ENCODE measurements at places on chromosomes 16 and 17.

DNA sequence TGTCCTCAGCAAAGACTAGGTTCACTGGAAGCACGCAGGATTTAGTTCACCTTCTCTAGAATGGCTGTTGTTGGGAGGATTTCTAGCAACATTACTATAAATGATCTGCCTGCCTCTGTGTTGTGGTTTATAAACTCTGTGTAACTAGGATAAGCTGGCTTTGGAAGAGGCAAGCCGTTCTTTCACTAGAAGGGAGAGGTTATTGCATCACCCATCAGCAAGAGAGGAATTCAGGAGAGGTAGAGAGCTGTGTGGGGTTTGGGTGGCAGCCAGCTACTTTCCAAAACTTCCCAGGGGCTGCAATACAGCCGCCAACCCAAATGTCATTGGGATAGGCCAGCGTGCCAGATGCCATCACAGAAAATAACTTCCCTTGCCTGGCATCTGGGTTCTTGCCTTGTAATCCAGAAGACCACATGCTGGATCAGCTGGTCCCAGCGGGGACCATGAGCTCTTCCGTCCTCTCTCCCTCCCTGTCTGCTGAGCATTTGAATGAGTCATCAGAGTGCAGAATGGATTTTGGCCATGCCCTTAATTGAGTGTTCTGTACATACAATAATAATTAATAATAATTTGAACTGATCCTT, 95.7 kb upstream of the RBFOX1 start:
- DNase-seq = no peak

DNA sequence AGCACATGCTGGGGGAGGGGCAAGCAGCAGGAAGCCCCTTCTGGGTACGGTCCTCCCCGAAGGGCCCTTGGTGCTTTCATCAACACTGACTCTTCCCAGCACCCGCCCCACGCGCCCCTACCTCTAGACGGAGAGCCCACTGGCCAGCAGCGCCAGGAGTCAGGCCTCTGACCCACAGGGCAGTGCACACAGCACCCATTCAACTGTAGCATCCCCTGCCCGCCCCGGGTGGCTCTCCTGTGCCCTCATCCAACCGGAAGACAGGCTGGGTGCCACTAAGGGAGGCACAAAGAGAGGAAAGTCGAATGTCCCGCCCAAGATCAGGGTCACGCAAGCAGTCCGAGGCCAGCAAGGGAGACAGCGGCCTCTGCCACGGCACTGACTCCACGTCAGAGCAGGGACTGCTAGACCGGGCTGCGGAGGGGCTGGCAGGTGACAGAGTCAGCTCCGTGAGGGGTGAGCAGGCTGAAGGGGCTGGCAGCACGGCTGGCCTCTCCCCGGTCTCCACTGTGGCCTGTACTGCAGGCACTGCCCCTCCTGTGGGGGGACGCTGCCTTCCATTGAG, 9.8 kb downstream of the MSRB1 start:
- DNase-seq = no peak

GRCh38 chr17:45722161-45722560, 62.0 kb upstream of the CRHR1 start:
- DNase-seq = no peak

- DNase-seq = no peak
Observed at GRCh38 chr17:74290340-74290739, 16.3 kb downstream of the DNAI2 start.

DNA sequence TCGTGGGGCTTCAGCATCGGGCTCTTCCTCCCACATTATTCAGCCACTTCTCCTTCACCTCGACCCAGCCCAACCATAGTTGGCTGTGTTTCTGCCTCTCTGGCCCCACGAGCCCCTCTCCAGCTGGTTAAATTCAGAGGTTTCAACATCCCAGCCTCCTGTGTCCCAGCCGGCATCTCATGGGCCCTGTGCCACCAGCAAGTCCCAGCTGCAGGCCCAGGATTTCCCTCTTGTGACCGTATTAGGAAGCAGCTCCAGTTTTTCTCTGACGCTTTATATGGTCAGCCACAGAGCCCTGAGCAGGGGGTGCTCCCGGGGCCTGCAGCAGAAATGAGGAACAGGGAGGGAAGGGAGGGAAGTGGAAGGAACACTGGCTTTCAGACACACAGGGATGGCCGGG, 27.4 kb downstream of the MYH11 start:
- no peak for DNase-seq

DNA sequence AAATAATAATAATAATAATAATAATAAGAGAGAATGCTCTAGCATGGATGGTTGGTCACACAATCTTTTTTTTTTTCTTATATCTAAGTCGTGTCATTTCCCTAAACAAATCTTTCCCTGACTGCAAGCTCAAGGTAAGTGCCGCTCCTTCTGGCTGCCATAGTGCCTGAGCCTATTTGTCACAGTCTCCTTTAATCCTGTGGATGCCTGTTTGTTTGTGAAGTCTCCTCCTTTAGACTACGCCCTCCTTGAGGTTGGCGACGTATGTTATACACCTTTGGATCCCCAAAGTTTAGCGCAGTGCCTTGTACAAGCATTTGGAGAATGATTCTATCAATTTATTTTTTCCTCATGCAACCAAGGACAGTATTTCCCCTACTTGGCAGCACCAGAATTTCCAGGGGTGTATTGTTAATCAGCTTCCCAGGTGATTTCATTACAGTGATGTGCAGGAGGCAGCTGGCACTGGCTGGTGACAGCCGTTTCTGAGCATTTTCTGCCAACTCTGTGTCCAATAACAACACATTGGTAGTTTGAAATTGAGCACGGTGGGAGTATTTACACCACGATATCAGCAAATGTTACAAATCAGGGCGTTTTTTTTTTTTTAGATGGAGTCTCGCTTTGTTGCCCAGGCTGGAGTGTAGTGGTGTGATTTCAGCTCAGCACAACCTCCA, 26.6 kb downstream of the TMEM238L start:
- DNase-seq = no peak

GRCh38 chr17:3944485-3945388, 19.5 kb downstream of the ATP2A3 start:
- DNase-seq = no peak

- DNase-seq = no peak
Observed at GRCh38 chr16:86049641-86050040, 150.7 kb downstream of the IRF8 start.

- DNase-seq = peak; percentile 47
Observed at GRCh38 chr16:2467528-2468232, 3.4 kb upstream of the NTN3 start.

DNA sequence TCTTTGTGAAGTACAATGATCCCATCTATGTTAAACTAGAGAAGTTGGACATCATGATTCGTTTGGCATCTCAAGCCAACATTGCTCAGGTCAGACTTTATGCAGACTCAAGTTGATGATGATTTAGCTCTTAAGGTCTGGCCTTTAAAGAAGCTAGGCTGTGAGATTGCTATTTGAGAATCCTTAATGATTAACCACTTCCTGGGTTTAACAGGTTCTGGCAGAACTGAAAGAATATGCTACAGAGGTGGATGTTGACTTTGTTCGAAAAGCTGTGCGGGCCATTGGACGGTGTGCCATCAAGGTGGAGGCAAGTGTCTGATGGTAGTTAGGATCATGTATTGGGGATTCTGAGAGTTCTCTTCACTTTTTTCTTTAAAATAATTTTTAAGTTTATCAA, 40.3 kb downstream of the AP2B1 start:
- no peak for DNase-seq

GRCh38 chr17:77662833-77663232, 295.7 kb upstream of the TNRC6C start:
- DNase-seq = no peak

GRCh38 chr16:25038239-25038954, 23.2 kb upstream of the ARHGAP17 start:
- no peak for DNase-seq

DNA sequence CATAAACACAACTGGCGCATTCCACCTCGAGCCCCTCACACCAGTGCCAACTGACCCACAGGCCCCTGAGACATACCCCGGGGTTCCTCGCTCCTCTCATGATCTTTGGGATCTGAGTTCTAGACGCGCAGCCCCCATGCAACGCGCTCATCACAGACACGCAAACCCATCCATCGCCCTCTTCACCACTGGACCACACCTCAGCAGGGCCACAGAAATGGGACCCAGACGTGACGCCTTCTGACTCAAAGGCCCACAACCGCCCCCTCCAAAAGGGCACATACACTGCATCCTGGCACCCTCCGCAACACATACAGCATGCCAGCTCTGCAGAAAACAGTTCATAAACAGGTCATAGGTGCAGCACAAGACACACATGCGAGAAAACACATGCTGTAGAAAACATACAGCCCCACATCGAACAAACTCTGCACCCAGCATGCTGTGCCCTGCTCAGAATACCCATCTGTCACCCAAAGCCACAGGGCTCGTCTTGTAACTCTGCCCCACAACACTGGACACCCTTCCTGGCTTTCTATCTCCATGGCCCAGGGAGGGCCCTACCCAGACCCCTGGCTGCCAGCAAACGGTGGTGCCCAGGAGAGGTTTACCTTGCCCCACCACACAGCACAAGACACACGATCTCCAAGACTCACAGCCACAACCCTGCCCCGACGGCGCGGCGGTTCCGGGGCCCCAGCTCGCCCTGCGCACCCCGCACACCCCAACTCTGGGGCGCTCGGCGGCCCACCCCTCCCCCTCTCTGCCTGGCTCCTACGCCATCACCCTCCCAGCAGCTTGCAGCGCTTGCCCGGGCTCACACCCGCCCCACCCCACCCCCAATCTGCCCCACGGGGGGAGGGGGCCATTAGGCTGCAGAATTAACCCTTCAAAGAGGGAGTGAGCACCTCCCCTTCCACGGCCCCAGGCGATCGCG, 887 bp downstream of the ZBTB4 start:
- DNase-seq = no peak

- DNase-seq = no peak
Observed at GRCh38 chr17:10156599-10156947, 41.8 kb downstream of the GAS7 start.

DNA sequence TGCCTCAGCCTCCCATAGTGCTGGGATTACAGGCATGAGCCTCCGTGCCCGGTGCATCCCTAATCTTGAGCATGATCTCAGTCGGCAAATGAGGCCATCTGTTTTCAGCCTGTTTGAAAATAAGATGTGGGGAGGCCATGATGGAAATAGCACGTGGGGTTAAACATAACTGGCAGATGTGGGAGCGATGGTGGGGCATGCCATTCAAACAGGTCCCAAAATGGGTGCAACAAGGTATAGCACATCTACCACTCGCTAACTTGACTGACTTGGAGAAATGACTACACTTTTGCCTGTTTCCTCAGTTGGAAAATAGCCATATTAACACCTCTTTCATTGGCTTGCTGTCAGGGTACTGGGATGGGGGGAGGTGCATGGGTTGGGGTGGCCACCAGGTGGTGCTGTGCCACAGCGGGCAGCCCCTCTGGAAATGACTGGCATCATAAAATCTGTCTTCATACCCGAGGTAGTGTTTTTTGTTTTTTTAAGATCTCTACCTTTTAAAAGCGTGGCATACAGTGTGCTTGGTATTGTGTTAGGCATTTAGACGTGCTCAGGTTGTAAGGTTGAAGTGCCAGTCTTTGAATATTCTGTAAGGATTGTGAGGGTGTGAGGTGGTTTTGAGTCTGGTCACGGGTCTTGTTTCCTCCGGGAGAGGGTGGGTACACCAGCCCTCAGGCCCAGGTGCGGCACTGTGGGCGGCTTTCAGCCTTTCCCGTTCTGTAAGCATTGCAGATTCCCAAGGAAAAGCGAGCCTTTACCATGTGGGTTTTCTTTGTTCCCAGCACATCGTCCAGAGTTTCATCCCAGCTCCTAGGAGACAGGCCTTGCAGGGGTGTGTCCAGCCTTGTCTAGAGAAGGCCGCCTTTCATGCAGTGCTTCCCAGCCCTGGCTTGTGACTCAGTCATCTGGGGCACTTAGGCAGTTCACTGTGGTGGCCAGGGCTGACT, 2.9 kb upstream of the TTYH2 start:
- DNase-seq = no peak

GRCh38 chr16:52212841-52213240, 334.1 kb downstream of the TOX3 start:
- no peak for DNase-seq

DNA sequence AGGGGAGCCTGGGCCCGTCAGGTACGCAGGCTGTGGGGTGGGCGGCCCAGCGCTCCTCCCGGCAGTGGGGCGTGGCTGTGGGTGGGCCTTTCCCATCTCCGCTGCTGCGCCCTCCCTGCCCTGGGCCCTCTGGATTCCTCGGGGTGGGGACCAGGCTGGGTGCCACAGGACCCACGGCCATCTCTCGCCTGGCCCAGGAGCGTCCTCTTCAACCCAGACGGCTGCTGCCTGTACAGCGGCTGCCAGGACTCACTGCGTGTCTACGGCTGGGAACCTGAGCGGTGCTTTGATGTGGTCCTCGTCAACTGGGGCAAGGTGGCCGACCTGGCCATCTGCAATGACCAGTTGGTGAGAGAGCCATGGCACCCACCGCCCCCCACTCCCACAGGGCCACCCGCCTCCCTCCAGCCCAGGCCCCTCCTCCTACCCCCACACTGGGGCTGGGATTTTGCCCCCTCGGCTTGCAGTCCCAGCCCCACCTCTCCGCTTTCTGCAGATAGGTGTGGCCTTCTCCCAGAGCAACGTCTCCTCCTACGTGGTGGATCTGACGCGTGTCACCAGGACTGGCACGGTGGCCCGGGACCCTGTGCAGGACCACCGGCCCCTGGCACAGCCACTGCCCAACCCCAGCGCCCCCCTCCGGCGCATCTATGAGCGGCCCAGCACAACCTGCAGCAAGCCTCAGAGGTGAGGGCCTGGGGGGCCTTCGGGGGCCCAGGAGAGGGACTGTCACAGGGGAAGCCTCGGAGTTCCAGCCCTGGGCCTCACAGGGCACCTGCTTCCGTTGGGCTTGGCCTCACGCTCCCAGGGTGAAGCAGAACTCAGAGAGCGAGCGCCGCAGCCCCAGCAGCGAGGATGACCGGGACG, 17.2 kb downstream of the KATNB1 start:
- no peak for DNase-seq

- DNase-seq = no peak
Observed at GRCh38 chr17:19539040-19539399, 5.4 kb downstream of the SLC47A1 start.

DNA sequence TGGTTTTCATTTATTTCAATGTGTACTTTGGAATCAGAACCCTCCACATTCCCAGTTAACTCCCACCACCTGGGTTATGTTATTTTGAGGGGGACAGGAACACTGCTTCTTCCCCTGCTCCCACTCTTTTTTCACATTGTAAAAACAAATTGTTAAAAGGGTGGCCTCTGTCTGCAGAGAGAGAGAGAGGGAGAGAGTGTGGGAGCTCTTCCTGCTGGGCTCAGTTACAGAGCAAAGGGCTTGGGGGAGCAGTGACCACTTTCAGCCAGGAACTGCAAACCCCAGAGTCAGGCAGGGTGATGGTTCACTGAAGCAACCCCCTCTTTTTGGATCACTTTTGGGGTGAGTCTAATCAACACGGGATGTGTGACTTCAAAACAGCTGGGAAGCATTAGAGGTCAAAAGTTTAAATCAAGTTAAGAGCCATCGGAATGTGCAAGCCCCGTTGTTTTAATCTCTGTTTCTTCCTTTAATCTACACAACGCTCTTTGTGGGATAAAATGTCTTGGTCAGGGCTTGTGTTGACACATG, 577.0 kb upstream of the CDH11 start:
- DNase-seq = no peak

GRCh38 chr17:19645734-19646201, 2.8 kb upstream of the ALDH3A2 start:
- DNase-seq = no peak

GRCh38 chr17:38711792-38712571, 6.9 kb downstream of the MLLT6 start:
- DNase-seq = no peak
